Left ventricle myocardium inferior (tissue), 1 donor: ENCODE measurements at places on chromosomes 3 and 15.

DNA sequence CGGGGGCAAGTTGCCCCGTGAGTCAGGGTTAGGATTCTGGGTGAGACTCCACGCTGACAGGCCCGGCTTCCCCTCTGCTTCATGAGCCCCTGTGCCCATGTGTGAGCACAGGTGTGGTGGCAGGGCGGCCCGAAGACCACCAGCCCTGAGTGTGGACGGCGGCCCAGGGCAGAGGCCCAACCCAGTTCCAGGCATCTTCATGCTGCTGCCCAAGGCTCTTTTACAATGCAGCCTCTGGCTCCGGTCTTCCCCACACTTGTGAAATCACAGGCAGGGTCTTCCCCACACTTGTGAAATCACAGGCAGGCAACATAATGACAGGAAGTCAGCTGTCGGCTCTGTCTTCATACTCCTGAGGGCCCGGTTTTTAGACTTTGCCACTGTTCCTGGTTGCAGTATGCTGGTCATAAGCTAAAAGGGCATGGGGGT, 78.8 kb downstream of the AAGAB start:
- no peak overlapping the region for H3K4me3 ChIP-seq
- H3K36me3 ChIP-seq, result peaks cover 39% of the 10 kb centered on the region
- DNase-seq, result no peak
- no peak overlapping the region for H3K27ac ChIP-seq

DNA sequence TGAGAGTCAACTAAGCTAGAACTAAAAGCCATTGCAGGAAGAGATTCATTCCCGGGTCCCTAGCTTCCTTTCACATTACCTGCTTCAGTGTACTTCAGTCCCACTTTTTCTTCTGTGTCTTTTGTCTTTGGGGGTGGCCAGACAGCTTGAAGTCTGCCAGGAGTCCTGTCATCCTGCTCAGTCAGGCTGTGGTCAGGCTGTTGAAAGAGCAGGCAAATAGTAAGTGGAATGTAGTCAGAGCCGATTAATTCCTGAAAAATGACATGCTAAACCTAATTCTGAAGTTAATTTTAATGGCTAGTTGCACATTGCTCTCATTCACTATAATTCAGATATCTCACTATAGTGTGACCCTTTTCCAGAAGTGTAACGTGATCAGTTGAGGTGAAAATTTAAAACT, 129.6 kb downstream of the FMN1 start:
- H3K4me3 ChIP-seq, result no peak overlapping the region
- H3K36me3 ChIP-seq, result no peaks in the 10 kb centered on the region
- DNase-seq, result no peak
- no peaks in the 10 kb centered on the region for H3K27me3 ChIP-seq

- peak overlapping the region; percentile 84 for H3K27ac ChIP-seq
- peaks cover 81% of the 10 kb centered on the region for H3K4me1 ChIP-seq
- H3K27me3 ChIP-seq, result no peaks in the 10 kb centered on the region
- DNase-seq, result no peak
- no peak overlapping the region for H3K4me3 ChIP-seq
Observed at GRCh38 chr3:20054549-20054987, 14.3 kb downstream of the KAT2B start.

DNA sequence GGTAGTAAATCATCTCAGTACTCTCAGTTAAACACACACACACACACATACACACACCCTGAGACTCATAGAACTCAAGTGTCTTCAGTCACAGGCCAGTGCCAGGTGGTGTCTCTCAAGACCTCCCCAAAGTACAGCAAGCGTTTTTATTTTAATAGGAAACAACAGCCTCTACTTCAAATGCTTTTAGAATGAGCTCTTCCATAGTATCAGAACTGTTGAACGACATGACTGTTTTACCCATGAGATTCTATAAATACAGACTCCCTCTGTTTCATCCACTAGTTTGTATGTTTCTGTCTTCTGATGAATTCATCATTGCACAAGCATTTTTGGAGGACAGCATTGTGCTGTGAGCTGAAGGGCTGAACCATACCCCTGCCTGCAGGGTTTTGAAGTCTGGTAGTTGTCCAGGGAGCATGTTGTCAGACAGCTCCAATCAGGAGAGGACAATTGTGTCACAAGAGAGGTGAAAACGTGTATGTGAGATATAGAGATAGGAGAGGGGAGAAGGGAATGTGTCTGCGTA, 201.0 kb upstream of the BCL6 start:
- peak overlapping the region; percentile 91 for H3K27ac ChIP-seq
- H3K4me1 ChIP-seq, result peaks cover 57% of the 10 kb centered on the region
- H3K36me3 ChIP-seq, result no peaks in the 10 kb centered on the region
- no peaks in the 10 kb centered on the region for H3K27me3 ChIP-seq
- no peak for DNase-seq
- no peak overlapping the region for H3K4me3 ChIP-seq

DNA sequence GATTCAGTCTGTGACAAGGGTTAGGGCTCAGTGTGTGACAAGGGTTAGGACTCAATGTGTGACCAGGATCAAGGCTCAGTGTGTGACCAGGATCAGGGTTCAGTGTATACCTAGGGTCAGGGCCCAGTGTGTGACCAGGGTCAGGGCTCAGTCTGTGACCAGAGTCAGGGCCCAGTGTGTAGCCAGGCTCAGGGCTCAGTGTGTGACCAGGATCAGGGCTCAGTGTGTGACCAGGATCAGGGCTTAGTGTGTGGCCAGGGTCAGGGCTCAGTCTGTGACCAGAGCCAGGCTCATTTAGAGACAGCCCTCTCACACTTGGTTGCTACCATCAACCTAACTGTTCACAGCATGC, 24.2 kb downstream of the LOXL1 start:
- no peak overlapping the region for H3K4me3 ChIP-seq
- H3K27ac ChIP-seq, result peak overlapping the region; percentile 95
- DNase-seq, result no peak
- peaks cover 14% of the 10 kb centered on the region for H3K36me3 ChIP-seq
- peaks cover 43% of the 10 kb centered on the region for H3K4me1 ChIP-seq

DNA sequence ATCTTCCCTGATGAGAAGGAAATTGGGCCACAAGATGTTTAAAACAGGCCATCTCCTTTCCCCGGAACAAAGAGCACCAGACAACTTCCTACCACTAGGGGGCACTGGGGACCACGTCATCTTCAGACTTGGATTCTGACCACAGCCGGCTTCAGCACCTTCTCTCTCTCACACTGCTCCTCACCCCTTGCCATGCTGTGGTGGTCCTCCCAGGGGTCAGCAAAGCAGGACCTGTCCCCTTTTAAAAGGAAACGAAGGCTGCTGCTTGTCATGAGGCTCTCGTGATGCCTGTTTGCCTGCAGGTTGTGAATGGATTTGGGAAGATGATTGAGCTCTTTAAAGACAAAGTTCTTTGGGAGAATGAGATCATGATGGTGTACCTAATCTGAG, 16.2 kb downstream of the RFT1 start:
- peaks cover 64% of the 10 kb centered on the region for H3K36me3 ChIP-seq
- H3K4me1 ChIP-seq, result peaks cover 52% of the 10 kb centered on the region
- H3K4me3 ChIP-seq, result no peak overlapping the region
- H3K27ac ChIP-seq, result peak overlapping the region; percentile 85

GRCh38 chr15:93829115-93829870, 402.1 kb upstream of the MCTP2 start:
- no peaks in the 10 kb centered on the region for H3K36me3 ChIP-seq
- H3K27me3 ChIP-seq, result peaks cover 7% of the 10 kb centered on the region
- no peak overlapping the region for H3K4me3 ChIP-seq
- H3K4me1 ChIP-seq, result no peaks in the 10 kb centered on the region
- DNase-seq, result no peak
